Activated T-helper 1 cell treated with Interleukin-2 at 50 U/mL for 16 hours (primary cell): ENCODE measurements at places on chromosomes 12 and 14.

DNA sequence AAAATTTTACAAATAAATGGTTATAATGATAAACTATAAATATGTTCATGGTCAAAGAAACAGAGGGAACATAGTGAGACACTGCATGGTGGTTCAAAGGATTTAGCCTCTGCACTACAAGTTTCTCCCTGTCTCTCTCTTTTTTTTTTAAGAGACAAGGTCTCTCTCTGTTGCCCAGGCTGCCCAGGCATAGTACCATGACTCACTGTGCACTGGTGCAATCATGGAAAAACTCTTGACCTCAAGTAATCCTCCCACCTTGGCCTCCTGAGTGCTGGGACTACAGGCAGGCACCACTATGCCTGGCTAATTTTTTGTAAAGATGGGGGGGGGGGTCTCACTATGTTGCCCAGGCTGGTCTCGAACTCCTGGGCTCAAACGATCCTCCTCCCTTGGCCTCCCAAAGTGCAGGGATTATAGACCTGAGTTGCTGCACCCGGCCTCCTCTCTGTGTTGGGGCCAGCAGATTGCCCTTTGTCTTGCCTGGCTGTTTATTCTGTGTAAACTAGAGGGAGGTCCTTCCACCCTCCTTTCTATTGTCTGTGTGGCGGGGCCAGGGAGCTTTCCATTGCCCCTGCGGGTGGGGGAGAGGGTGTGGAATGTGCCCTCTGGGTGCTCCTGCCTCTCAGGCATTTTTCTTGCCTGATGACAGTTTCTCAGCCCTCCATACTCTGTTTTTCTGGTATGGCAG, 22.1 kb downstream of the MTHFD1 start:
- no peak for DNase-seq

- no peak for DNase-seq
Measured at GRCh38 chr14:52950410-52950897, 396 bp downstream of the FERMT2 start.

GRCh38 chr12:69698054-69698453, 1.0 kb downstream of the BEST3 start:
- no peak for DNase-seq

DNA sequence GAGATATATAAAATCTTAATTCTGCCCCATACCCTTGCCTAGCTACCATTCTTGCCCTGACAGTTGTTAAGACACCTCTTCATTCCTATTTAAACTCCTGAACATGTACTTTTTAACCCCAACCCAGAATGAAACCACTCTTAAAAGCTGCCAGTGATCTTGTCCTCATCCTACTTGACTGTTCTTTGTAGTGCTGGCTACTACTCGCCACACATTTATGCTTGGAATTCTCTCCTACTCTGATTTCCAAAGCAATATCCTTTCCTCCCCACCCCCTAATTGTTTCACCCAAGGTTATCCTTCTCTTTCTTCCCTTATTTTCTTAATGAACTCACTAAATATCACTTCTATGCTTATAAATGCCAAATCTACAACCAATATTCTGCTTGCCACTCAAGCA, 4.1 kb downstream of the NFYB start:
- no peak for DNase-seq

- no peak for DNase-seq
Measured at GRCh38 chr12:12533238-12533829, 29.3 kb downstream of the DUSP16 start.

- no peak for DNase-seq
Measured at GRCh38 chr14:56008150-56008549, 110.1 kb upstream of the PELI2 start.

- DNase-seq, result no peak
Measured at GRCh38 chr14:65594882-65595237, 182.3 kb downstream of the FUT8 start.

- no peak for DNase-seq
Measured at GRCh38 chr12:14814014-14814413, at the start of gene SMCO3. SMCO3 (minus strand) TSS chr12:14814182; CDS start chr12:14806680, 7,502 bp downstream.

DNA sequence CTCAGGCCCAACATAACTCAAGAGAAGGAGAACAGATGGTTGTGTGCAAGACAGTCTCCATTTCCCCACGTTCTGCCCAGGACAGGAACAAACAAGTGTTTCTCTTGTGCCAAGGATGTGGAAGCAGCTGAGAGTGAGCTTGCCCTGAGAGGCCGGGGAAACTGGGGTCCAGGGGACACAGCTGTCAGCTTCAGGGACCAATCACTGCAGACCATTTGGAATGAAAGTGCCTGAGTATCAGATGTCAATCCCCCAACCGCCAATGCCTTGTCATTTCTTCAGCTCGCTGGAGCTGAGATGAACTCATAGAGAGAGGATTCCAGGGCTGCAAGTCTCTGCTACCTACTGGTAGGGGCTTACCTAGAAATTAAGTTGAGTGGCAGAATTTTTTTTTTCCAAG, 71.9 kb upstream of the METAP2 start:
- DNase-seq, result no peak

DNA sequence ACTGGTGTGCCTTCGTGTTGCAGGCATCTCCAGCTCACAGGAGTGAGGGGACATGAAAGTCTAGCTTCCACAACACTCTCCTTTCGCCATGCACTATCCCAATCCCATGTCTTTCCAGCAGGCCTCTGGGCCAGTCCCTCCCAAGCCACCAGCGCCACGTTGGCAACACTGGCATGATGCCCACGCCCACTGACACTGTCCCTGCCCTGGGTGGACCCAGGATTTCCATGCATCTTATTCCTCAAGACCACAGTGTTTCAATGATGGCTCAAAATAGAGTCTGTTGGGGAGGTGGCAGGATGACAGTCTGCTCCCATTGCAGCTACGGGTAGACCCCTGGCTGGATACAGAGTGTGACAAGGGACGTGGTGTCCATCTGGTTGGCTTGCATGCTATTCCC, 2.3 kb downstream of the SP7 start:
- DNase-seq, result no peak

GRCh38 chr14:74620497-74620921, 8.5 kb upstream of the LTBP2 start:
- no peak for DNase-seq

GRCh38 chr12:43590307-43590706, 38.3 kb upstream of the ADAMTS20 start:
- DNase-seq, result no peak

GRCh38 chr14:24429395-24430142, at the start of the genes CBLN3 and KHNYN:
CBLN3 (minus strand) TSS chr14:24429668; CDS start chr14:24429054, 614 bp downstream.
KHNYN (plus strand) TSS chr14:24429954; CDS start chr14:24430731, 777 bp downstream.
- DNase-seq, result peak; percentile 83

DNA sequence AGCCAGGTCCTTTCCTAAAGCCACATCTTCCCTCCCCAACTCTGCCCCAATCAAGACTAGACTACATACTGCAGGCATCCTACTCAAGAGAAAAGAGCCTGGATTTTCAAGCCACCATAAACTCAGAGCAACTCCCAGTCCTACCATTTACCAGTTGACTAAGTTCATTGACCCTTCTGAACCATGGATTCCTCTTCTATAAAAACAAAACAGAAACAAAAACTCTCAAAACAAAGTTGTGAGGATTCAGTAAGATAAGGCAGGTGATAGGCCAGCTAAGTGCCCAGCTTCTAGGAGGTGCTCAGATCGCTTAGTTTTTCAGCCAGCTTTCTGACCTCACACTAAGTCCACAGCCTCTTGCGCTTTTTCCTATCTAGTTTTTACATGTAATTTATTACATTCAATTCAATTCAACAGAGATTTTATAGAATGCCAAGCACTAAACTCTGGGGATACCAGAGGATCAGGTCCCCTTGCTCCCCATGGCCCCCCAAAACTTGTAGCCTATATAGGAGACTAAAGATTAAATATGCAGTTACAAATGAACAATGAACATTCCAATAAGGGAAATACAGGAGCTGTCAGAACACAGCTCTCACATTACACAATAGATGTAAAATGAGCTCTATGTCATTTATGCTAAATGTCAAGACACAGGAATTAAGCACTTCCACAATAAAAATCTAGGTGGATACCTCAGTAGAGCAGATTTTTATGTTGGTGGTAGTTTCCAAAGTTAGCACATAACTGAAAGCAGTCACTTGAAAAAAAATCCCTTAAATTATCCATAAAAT, 104.5 kb upstream of the EGLN3 start:
- no peak for DNase-seq

DNA sequence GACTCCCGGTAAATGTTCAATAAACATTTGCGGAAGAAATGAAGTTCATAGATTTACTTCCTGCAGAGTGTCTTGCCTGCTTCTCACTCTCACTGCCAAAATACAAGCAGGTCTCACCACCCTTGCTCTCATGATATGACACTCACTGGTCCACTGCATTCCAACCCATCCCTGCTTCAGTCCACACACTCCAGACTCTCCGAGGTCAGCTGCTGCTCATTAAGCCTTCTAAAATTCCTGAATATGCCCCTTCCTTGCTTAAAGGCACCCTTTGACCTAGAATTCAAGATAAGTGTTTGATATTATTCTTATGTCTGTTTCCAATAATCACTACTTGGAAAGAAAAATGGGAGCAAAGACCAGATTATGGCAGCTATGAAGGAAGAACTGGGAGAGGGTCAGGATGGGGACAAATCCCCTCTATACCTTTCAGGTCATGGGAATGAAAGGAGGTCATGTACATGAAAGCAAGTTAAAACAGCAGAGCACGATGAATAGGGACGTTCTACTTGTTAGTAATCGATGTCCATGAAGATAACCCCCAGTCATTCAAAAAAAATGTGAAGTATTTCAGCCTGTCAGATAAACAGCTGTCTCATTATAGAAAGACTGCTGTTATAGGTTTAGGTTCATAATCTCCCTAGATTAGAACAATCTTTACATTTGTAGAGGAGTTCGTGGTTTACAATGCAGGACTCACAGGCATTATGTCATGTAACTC, 10.5 kb upstream of the NID2 start:
- no peak for DNase-seq

DNA sequence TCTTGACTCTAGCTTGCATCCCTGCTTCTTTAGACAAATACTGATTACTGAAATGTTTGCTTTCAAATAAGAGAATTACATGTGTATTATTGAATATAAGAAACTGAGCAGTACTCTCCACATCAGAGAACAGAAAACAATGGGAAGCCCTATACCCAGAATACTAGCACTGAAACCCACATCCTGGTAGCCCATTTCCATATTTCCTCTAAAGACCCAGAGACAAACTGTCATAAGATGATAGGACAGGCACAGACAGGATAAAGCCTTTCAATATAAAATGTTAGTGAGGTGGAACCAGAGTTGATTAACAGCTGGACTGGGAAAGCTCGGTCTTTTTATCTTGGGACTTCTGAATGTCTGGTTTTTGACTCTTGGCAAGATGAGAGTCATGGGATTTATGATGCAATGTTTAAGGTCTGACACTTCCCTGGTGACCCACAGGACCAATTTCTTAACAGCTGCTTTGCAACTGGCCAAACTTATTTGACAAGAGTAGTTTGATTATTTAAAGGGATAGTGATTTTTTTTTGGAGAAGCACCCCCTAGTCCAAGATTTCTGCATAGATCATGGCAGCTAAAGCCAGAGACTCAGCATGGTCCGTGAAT, 166.9 kb upstream of the ATXN7L3B start:
- no peak for DNase-seq

- no peak for DNase-seq
Measured at GRCh38 chr14:36724162-36724561, 62.5 kb downstream of the PAX9 start.

- no peak for DNase-seq
Measured at GRCh38 chr12:33817713-33818112, 204.6 kb upstream of the ALG10 start.

DNA sequence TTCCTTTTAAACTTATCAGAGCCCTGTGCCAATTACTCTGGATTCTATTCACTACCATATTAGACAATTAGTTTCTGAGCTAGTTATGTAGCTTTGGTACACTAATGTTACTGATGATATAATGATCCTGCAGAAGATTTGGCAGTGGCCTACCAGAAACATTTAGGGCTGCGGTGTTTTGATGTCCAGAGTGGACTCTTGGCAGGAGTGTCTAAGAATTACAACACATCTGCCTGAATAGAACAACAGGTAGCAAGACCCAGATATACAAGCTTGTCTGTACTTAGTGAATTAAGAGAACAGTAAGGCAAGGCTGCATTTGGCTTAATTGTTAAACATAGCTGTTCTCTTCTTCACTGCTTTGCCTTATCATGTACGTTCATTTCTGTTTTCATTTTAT, 691.6 kb upstream of the FBXO33 start:
- no peak for DNase-seq

GRCh38 chr12:111221062-111222026, 147.6 kb downstream of the PHETA1 start:
- DNase-seq, result no peak

GRCh38 chr14:64711039-64711438, 6.8 kb downstream of the PLEKHG3 start:
- DNase-seq, result no peak

DNA sequence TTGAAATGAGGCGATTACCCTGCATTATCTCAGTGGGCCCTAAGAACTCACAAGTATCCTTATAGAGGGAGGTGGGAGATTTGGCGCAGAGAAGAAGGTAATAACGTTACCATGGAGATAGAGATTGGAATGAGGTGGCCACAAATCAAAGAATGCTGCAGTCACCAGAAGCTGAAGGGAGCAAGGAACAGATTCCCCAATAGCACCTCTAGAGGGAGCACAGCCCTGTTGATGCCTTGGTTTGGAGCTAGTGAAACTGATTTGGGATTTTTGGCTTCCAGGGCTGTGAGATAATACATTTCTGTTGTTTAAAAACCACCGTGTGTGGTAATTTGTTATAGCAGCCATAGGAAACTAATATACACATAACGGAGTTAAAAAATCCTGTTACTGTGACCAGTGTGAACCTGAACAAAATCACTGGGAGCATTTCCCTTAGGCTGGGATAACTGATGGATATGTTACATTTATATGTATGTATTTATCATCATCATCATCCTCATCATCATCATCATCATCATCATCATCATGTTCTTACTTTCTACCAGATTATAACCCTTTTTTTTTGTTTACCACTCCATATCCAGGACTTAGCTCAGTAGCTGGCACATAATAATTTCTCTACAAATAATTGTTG, 100.3 kb downstream of the LIN7A start:
- DNase-seq, result no peak

DNA sequence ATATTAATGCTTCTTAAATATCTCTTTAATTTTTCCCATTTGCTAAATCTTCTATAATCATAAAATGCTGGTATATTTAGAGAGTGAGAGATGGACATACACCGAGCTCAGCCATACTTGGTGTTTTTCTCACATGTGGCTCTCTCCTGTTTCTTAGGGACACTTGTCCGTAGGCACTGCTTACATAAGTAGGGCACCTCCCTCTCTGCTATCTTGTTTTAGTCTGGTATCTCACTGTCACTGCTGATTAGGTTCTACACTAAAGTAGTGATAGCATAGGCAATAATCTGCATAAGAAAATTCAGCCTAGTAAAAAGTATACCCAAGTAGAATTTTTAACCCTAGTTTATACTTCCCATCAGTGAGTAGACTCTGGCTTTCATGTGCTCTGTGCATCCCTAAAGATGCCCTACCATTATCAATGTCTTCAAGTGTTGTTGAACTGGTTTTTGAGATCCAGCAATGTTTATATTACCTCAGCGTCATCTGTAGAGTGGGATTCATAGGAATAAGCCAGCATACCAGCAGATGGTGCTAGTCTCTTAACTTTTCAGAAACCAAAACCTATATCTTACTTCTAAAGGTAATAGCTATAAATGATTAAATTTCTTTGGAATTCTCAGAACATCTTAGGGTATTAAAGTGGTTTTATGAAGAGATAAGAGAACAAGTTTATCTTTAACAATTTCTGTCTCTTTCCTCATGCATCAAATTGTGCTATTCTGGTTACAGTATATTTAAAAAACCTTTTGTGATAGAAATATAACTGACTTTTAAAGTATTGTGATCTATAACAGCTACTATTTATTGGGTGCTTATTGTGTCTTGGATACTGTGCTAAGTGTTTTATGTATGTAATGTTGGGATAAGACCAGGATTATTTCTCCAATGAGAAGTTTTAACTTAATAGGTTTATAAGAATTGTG, 32.9 kb downstream of the ARID2 start:
- no peak for DNase-seq
